Psoas muscle (tissue), 8 donors: ENCODE measurements at places on chromosomes 7 and 10. TPM values are rescaled to one million over a fixed set of nuclear protein-coding genes. Genes with fewer than 3 reads are reported as not detected.

- no peak for DNase-seq
Measured at GRCh38 chr7:99752356-99752755, 17.4 kb upstream of the CYP3A7 start.

DNA sequence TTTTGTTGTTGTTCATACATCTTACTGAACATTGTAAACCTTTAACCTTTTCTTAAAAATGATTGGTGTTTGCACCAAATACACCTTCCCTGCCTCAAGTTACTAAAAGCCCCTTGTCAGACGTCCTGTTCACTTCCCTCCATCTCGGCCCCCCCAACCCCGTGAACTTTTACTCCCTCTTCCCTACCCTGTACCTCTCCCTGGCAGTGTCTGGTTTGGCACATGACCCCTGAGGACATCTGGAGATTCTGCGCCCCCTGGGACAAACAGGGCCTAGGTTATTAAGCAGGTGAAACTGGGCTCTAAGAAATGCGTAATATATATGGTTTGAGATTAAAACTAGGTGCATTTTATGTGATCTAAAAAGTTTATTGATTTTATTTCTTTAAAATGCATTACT lies 1.4 kb downstream of the PPP2R2D start:
- no peak for DNase-seq

DNA sequence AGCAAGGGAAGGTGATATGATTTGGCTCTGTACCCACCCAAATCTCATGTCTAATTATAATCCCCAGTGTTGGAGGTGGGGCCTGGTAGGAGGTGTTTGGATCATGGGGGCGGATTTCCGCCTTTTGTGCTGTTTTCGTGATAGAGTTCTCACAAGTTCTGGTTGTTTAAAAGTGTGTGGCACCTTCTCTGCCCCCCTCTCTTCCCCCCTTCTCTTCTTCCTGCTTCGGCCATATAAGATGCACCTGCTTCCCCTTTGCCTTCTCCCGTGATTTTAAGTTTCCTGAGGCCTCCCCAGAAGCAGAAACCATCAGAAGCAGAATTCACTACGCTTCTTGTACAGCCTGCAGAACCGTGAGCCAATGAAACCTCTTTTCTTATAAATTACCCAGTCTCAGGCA lies 21.1 kb downstream of the BTRC start:
- DNase-seq, result no peak

DNA sequence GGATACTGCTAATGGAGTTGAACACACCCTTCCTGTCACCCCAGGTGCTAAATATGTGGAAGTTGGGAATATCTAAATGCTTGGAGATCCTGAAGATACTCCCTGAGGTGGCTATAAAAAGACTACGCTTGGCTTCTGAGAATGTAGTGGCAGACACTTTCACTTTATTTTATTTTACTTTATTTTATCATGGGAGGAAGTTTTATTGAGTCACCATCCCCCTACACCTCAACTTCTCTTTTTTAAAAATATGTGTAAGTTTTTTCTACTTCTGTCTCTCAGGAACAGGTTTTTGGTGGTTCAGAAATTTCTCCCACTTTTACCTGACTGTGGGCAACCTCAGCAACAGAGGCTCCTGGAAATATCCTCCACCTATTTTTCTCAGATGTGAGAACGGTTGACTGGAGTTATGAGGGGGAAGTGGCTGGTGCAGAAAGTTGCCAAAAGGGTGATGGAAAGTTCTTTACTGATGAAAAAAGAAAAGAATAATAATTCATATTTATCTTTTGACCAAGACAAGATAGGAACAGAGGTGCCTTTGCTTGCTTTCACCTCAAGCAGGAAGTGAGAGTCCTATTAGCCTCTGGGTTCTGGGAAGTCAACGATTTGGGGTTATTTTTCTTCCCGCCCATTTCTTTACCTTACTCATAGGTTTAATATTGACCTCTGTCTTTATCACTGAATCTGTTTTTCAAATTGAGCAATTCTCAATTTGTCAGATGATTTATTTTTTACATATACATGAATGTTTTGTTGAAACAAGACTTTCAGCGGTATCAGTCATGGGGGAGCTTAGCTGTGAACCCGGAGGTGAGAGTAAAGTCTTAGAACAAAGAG lies 103.6 kb downstream of the AHR start:
- no peak for DNase-seq

- DNase-seq, result no peak
Measured at GRCh38 chr7:149459540-149460452, 1.1 kb downstream of the ZNF777 start.

DNA sequence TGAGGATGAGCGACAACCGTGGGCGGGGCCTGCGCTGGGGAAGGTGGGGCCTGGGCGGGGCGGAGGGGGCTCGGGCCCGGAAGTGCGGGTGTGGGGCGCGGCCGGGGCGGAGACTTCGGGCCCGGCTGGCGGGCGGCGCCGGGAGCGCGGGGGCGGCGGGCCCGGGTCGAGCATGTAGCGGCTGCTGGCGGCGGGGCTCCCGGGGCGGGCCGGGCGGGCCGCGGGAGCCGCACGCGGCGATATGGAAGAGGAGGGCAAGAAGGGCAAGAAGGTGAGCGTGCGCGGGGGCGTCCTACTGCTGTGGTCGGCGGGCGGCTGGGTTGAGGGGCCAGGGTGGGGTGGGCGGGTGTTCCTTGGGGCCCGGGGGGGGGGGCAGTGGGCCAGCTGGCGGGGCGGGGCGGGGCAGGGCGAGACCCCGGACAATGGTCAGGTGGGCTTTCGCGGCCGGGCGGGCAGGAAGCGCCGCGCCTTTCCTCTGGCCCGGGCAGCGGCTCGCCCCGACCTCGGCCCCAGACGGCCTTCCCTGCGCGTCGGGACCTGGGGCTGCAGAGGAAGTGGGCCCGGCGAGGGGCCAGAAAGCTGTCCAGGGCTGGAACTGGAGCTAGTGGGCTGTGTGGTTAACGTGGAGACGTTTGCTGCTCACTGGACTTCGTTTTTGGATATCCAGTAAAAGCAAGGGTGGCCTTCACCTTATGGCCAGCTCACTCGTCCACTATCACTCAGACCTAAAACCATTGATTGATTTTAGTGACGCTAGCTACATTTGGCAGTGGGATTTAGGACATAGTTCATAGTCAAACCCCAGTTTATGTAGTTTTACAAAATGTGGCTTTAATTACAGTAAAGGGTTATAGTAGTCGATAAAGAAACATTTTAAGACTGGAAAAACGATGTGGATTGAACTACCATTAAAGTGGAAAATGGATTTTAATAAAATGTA lies at the start of gene CCM2:
Gene CCM2 (plus strand): TSS at position 109 of the 940 bp plus-strand sequence. CDS start 133 bp downstream, at position 242.
- peak; percentile 74 for DNase-seq

DNA sequence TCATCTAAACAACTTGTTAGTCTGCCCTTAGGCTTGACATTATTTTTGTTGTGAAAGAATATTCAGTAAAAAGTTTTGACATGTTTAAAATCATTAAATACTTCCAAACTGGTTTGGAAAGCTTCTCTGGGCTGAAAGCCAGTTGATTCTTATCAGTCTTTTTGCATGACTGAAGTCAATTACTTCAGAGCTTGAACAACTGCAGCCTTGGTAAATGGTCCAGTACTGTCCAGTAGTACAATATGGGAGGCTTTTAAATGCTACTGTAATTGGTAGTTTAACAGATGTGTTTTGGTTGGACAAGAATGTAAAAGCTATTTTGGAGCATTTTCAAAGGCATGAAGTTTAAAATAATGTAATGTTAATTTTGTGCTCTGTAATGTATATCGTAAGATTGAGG lies 103.4 kb downstream of the SDK1 start:
- no peak for DNase-seq

GRCh38 chr7:133434246-133434865 lies 181.5 kb downstream of the EXOC4 start:
- no peak for DNase-seq

DNA sequence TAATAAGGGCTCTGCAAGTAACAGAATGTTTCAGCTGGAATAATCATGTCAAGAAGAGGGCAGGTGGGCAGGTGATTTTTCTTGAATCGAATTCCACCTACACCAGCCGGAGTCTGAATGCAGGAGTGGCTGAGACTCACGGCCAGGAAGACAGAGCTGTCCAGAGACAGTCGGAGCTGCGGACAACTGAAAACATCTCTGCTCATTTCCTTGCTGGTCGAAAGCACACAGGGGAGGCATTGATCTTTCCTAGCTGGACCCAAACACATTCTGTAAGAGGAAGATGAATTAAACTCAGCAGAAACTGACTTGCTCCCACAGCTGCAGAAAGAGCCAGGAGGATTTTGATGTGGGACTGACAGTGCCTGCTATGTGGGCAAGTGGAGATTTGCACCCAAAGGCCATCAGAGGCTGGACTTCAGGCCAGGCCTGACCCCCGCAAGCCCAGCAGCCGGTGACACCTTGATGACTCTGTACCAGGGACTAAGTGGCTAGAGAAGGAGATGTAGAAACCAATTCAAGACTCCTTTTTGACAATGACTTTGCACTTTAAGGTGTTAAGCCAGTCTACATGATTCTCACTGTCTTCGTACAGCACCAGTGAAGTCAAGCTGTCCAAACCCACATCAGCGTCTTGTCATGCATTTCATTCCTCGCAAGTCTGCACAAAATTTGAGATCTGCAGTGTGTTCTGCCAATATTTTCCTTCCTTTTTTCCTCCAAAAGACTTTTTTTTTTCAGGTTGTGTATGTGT lies 169.4 kb downstream of the TEX36 start:
- DNase-seq, result no peak

DNA sequence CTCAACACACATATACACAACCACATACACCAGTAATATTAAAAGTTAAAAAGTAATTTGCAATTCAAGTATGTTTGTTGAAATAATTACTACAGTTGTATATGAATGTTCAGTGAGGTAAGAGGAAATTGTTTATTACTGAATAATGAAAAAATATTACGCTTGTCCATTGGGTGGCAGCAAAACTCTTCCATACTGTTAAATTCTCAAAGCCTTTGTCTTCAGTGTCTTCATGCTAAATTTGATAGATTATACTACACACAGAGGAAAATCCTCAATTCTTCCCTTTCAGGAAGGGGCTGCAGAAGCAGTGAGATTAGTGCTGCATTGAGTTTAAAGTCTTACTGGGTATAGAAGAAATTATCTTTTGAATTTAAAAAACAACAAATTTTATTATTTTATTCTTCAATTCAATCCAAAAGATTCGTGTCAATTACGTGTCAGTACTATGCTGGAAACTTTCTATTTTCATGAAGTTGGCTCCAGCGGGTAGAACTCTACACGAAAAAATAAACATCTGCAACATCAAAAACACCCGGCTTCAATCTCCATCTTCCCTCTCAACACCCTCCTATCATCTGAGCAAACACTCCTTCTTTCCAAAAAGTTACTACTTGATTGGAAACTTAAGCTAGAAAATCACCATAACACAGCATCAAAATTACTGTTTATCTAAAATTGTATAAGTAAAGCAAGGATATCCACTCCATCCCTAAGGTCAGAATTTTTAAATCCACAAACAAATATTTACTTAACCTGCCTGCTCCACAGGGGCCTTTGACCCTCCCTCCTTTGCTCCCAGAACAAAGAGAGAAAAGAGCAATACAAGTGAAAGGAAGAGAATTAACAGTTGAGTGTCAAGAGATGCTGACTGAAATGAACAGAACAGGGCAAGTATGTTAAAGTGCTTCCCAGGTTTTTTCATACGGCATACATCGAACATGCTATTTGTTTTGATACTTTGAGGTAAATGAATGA lies 37.0 kb upstream of the TES start:
- DNase-seq, result no peak

DNA sequence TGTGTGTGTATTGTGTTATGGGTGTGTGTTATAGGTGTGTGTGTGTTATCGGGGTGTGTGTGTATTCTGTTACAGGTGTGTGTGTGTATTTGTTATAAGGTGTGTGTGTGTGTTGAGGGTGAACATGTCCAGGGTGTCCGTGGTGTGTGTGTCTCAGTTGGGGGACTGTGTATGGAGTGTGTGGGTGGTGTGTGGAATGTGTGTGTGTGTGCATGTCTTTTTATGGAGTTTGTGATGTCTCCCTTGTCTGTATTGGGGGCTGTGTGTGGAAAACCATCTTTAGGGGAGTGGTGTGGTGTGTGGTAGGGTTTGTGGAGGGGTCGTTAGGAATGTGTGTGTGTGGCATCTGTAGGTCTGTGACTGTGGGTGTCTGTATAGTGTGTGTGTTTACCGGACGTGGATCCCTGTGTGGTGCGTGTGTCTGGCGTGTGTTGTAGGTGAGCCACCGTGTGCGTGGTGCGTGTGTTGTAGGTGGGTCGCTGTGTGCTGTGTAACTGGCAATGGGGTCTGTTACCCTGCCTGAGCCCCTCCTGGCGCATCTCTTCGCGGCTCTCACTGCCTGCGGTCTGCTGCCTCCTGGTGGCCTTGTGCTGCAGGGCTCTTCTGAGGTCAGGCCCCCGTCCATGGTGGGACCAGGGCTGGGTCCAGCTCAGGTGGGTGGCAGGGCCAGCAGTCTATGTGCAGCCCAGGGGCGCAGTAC lies 61.7 kb downstream of the PALD1 start:
- no peak for DNase-seq

DNA sequence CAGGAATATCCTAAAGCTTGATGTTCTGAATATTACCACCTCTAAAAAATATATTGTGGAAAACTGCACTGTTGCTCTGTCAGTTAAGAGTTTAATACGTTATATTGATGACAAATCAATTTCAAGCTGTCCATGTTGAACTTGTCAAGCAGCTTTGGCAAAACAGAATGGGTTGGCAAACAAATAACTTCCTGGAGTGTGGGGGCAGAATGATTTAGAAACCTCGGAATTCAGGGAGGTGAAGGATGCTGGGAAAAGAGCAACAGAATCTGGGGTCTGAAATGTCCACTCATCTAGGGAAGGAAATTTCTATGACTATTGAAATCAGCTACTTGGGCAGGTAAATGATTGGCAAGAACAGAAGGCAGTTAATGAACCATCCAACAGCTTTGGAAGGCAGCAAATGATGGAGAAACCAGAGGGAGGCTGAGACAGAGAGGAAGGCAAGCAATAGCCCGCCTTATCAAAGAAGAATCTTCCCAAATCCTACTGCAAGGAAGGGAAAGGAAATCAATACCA lies 95.1 kb upstream of the PALS2 start:
- DNase-seq, result no peak

DNA sequence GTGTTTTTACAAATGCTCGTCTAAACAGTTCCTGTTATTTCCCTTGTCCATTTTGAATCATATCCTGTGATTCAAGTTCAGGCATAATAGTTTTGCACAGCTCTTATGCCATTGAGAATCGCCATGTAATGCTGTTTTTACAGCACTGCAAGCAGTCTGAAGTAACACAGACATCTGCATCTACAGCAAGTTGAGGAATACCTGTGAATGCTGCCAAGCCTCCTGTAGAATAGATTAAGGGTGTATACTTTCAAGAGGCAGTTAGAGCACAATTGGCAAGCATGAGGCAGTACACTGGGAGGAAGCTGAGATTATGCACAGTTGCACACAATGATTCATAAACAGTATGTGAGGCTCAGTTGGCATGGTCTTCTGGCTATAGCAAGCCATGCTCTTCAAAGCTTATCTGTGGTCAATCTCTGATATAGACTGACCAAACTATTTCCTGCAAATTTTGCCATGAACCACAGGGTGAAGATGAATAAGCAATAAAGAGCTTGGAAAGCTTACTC lies 121.9 kb upstream of the AKR1E2 start:
- DNase-seq, result no peak

- DNase-seq, result no peak
Measured at GRCh38 chr10:14009371-14010100, 321.2 kb downstream of the FRMD4A start.

CPXM2 gene
- 1.4 TPM for polyA plus RNA-seq

WNT2 gene
- polyA plus RNA-seq, result not detected
